Epithelial cell of proximal tubule (primary cell): ENCODE measurements at places on chromosomes 5 and 9. TPM values are rescaled to one million over a fixed set of nuclear protein-coding genes. Genes with fewer than 3 reads are reported as not detected.

- no peak for DNase-seq
These were observed 104.7 kb downstream of the EFNA5 start for GRCh38 chr5:107565791-107566767.

DNA sequence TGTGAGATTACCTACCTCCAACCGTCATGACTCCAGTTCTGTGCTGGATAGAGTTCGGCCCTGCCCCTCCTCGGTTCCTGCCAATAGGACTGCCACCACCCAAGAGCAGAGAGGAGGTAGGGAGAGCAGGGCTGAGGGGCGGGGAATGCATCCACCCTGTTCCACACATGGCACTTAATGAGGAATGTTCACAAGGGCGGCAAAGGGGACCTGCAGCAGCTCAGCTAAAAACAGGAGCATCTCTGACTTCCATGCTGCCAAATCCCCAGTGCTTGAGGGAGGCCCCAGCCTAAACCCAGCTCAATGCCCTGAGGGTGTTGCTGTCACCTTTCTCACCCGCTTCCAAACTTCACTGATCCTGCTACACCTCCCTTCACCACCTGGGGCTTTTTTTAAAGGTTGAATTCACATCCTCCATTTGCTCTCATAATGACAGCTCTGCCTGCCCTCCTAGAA lies 7.8 kb upstream of the DELE1 start:
- DNase-seq: no peak

- DNase-seq: no peak
These were observed 24.1 kb upstream of the ARAP3 start for GRCh38 chr5:141706121-141706520.

GRCh38 chr5:171801-172331 lies 19.4 kb upstream of the LRRC14B start:
- no peak for DNase-seq

GRCh38 chr5:133354323-133355185 lies 257.8 kb downstream of the FSTL4 start:
- DNase-seq: no peak

GRCh38 chr9:121217609-121218292 lies 16.1 kb upstream of the RAB14 start:
- DNase-seq: no peak

- DNase-seq: no peak
These were observed 530 bp downstream of the TMEFF1 start for GRCh38 chr9:100473276-100474081.

GRCh38 chr5:130836729-130837649 lies 328.1 kb downstream of the HINT1 start:
- DNase-seq: no peak

- DNase-seq: no peak
These were observed 5.7 kb downstream of the GPX3 start for GRCh38 chr5:151026088-151026487.

DNA sequence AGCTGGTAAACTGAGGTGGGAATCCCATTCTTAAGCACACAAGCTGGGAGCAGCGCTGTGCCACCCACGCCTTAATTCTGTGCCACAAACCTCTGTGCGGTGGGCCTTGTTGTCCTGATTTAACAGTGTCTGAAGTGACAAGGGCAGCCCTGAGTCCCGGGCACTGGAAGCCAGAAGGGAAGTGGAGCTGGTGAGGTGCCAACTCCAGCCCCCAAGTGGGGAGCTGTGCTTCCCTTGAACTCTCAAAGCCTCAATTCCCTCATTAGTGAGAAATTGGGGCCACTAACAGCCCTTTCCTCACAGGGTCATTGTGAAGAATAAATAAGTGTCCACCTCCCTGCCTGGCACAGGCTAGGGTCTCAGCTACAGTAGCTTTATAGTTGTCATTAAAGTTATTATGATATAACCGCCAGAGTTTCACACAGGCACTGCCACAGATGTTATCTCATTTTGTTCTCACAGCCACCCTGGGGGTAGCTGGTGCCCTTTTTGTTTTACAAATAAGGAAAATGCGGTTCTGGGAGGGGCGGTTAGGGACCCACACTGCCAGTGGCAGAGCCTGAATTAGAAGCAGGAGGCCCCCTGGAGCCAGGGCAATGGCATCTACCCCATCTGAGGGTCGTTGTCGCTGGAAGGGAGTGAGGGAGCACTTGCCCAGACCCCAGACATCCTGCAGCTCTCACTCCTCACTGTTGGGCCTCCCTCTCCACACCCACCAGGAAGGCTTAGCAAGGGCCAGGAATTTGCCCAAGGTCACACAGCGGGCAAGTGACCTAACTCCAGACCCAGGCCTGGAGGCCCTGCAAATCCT lies 2.1 kb upstream of the TLX3 start:
- DNase-seq: no peak

DNA sequence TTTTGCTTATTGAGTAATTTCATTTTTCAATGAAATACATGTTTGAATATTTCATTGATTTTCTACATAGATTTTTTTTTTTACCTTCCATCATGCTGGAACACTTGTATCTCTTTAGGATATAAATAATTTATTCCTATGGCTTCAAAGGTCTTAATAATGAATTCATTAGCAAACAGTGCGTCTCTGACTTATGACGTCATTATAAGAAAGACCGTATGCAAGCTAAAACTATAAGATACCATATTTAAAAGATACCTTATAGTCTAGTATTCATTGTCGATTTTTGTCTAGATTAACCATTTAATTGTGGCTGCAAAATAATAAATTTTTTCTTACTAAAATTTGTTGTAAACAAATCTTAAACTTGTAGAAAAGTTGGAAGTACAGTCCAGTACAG lies 187.7 kb upstream of the CHD1 start:
- DNase-seq: no peak

DNA sequence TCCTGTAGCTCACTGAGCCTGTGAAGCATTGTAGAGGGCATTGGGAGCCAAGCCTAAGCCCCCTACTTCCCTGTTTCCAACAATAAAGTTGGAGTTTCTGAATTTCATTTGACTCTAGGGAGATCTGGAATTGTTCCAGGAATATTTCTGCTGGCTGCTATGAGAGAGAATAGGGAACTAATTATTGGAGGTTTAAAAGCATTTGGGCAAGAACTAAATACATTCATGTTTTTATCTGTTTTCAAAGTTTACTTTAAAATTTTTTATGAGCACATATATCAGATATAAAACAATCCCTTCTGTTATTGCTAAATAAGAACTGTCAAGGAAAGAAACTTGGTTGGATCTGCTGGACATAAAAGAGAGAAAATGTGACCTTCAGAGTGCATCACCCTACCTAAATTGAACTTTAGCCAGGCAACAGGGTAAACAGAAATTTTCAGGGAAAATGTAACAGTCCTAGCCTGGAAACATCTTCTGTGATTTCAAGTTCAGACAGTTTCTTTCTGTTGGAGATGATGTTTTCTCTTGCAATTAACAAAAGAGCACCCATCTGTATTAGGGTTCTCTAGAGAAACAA lies 19.3 kb upstream of the LECT2 start:
- no peak for DNase-seq

DNA sequence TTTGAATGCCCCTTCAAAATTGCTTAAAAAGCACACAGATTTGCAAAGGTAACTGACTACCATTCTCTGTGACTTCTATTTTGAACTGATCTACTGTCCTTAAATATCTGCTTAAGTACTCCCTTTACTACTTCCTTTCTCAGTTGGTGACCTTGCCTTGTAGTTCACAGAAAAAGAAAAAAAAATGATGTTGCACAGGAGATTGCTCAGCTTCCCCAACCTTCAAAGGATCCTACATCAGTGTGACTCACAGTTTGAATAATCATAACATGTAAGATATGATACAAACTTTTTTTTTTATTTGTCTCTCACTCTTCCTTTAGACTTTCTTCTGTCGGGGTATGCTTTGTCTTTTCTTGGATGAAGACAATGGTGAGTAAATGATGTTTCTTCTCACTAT lies 1029.6 kb downstream of the CDH12 start:
- DNase-seq: no peak

DNA sequence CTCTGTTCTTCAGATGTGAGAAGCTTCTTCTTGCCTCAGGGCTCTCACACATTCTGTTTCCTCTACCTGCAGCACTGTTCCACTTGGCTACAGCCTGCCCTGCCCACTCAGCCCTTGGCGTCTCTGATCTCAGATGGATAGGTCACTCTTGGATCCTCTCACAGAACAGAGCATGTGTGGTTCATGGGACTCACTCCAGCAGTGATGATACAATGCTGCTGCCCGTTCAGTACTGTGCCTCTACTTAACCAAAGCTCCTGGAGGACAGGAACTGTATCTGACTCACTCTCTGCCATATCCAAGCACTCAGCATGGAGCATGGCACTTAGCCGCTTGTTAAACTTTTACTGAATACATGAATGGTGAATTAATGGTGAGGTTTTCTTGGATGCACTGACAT lies 3.4 kb upstream of the SPINK4 start:
- no peak for DNase-seq

GRCh38 chr9:38435521-38435920 lies 11.3 kb upstream of the IGFBPL1 start:
- DNase-seq: no peak

DNA sequence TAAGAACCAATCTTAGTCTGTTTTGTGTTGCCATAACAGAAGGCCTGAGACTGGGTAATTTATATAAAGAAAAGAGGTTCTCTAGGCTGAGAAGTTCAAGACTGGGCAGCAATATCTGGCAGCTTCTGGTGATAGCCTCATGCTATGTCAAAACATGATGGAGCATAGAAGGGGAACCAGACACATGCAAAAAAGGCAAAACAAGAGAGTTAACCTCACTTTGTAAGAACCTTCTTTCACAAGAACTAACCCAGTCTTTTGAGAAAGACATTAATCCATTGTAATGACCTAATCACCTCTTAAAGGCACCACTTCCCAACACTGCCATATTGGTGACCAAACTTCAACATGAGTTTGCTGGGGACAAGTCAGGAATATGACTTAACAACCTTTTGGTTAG lies 37.3 kb downstream of the FSD1L start:
- DNase-seq: no peak

GRCh38 chr5:864492-865167 lies 13.8 kb upstream of the ZDHHC11 start:
- no peak for DNase-seq

GRCh38 chr5:142852416-142853198 lies 82.4 kb downstream of the ARHGAP26 start:
- no peak for DNase-seq

DNA sequence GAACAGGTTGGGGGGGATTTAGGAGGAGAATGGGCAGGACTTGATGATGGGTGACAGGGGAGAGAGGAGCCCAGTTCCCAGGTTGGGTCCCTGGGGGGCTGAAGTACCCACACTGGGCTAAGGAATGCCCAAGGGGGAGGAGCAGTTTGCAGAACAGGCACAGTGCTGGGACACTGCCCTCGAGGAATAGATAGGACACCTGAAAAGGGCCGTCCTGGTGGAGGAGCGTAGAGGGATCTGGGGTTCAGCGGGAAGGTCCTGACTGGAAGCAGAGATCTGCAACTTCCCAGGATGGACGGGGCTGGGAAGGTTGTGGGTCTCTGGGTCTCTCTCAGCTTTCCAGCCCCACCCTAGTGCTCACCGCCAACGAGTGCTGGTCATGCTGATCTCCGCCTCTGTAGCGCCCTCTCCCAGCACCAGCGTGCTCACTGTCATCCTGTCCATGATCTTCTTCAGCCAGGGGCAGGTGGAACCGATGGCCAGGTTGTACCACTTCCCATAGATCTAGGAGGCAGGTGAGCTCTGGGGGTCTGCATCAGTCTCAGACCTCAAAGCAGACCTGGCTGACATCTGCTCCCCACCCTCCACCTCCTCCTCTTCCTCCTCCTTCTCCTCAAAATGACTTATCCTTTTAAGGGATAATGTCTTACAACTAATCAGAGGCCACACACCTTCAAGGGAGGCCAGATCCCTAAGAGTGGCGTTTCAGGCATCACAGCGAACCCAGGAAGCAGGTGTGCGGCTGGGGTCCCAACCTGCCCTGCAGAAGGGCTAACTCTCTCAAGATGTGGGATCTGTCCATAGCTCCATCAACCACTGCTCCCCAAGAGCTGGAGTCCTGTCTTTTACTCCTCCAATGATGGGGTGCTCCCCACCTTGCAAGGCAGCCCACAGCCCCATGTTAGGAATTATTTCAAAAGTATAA lies 1.6 kb downstream of the AMBP start:
- DNase-seq: no peak

DNA sequence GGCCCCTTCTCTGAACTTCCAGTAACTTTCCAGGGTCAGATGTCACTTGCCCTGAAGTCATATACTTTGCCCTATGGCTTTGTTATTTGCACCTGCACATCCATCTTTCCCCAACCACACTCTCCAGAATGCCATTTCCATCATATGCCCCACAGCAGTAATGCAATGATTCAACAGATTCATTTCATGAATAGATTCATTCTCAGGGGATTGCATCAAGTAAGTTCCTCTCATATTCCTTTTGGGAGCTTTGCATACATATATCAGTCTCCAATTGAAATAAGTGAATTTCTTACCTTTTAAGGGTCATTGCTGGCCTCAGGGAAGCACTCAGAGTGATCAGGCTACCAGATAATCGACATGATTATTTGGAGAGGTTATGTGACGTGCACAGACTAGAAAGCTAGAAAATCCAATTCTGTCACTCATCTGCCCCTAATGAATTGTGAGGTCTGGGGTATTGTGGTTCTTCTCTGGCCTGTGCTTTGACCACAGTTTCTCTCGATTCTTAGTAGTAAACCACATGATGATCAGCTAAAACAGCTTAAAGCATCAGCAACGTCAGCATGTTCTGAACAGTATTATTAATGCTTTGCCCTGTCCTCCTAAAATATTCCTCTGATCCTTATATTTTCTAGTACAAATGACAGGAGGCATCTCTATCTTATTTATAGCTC lies 179.9 kb downstream of the ATPSCKMT start:
- no peak for DNase-seq

GRCh38 chr5:151086192-151086869 lies 5.5 kb upstream of the TNIP1 start:
- no peak for DNase-seq

DNA sequence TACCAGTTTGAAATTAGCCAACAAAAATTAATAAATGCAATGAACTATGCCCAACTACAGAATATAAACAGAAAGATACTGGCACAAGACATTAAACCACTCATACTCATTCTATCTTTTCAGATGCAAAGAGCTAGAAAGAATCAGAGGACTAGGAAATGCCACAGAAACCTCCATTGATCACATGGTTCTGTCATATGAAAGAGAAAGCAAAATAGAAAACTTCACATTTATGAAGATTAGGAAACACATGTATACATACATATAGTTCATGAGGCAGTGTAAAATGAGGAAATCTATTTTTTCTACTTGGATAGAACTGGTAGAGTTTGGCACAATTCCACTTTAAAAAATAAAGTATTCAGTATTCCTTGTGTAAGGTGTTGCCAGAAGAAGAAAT lies 275.1 kb upstream of the PTGER4 start:
- DNase-seq: no peak

The LRRC19 gene
- total RNA-seq: not detected in 2 replicates

The CSNK1A1 gene
- 176 and 187 TPM in 2 replicates for total RNA-seq

The ADRA1B gene
- total RNA-seq: 4.0 and 5.9 TPM in 2 replicates

The DBH gene
- total RNA-seq: not detected in 2 replicates

The DMRTA1 gene
- total RNA-seq: 0.14 and 0.52 TPM in 2 replicates

The FGF10 gene
- total RNA-seq: not detected in 2 replicates

The CDH18 gene
- not detected in 2 replicates for total RNA-seq

The ACSL6 gene
- 0.35 TPM in 1 of 2 replicates, not detected in the other for total RNA-seq

The IFNA17 gene
- total RNA-seq: not detected in 2 replicates

The C9orf50 gene
- total RNA-seq: 0.69 TPM in 1 of 2 replicates, not detected in the other

The SPATA31D4 gene
- not detected in 2 replicates for total RNA-seq
